DMS79 (cell line): ENCODE measurements at places on chromosomes 1 and 21.
A peak's percentile ranks its signal among the peaks of the same experiment; 100 is the strongest.

GRCh38 chr1:200488375-200489165 is 78.7 kb upstream of the ZNF281 start:
- DNase-seq = peak; percentile 35

DNA sequence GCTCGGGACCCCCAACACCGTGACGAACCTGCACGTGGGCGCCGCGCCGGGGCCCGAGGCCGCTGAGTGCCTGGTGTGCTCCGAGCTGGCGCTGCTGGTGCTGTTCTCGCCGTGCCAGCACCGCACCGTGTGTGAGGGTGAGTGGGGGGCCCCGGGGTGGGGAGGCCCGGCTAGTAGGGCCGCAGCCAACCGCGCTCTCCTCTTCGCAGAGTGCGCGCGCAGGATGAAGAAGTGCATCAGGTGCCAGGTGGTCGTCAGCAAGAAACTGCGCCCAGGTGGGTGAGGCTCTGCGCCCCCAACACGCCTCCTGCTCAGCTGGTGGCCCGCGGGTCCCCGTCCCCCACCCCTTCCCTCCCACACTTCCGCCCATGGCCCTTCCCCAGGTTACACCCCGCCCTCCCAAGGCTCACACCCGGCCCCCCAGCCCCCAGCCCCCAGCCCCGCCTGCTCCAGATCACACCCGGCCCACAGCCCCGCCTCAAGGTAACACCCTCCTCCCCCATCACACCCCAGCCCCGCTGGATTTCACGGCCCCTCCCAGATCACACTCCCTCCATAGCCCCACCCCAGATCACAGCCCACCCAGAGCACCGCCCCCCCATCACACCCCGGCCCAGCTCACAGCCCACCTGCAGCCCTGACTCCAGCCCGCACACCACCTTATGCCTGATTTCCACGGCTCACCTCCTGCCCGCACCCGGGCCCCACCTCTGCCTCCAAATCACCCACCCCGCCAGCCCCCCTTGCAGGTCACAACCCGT is 2.4 kb upstream of the MMP23B start:
- DNase-seq = no peak

DNA sequence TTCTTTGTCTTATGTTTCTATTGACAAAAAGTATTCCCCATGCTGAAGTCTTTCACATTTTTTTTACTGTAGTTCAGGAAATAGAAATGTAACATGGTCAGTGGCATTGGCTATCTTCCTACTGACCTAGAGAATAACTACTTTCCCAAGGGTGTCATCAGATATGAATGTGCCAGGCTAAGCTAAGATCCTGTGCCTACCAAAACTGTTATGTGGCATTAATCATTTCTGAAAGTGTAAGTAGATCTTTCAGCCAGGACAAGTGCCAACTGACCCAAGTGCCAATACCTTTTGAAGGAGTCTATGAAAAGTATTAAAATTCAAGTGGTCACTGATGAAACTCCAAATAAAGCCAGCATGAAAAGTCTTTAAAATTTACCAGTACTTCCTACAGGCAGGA is 165.3 kb downstream of the TNFSF18 start:
- no peak for DNase-seq

DNA sequence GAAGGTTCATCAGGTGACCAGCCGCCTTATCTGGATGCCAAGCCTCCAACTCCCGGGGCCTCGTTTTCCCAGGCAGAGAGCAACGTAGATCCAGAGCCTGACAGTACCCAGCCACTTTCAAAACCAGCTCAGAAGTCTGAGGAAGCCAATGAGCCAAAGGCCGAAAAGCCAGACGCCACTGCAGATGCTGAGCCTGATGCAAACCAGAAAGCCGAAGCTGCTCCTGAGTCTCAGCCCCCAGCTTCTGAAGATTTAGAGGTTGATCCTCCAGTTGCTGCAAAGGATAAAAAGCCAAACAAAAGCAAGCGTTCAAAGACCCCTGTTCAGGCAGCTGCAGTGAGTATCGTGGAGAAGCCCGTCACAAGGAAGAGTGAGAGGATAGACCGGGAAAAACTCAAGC is 44.5 kb downstream of the ZBTB17 start:
- DNase-seq = no peak

DNA sequence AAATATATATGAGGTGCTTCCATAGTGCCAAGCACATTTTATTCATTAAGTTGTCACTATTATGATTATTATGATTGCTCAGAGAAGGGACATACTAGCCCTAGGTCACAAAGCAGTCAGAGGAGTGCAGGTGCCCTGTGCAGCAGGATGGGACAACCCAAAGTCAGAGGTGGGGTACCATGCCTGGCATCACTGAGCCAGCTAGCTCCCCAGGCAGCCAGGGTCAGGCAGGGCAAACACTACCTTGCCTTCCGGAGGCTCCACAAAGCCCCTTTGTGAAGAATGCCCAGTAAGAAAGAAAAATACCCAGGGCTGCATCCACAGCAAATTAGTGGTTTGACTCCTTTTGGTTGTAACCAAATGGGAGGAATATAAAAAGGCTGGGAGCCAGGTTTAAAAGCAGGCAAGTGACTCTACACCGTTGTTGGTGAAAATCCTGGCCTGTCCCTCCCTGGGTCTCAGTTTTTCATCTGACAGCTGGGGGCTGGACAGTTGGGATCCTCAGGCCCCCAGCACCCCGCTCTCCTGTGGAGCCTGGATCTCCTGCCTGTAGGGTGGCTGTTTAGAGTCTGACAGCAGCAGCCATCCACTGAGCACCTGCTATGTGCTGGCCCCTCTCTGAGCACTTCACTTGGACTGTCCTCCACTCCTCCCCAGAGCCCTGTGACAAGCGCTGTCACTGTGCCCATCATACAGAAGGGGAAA is 98.8 kb downstream of the GLIS1 start:
- no peak for DNase-seq

DNA sequence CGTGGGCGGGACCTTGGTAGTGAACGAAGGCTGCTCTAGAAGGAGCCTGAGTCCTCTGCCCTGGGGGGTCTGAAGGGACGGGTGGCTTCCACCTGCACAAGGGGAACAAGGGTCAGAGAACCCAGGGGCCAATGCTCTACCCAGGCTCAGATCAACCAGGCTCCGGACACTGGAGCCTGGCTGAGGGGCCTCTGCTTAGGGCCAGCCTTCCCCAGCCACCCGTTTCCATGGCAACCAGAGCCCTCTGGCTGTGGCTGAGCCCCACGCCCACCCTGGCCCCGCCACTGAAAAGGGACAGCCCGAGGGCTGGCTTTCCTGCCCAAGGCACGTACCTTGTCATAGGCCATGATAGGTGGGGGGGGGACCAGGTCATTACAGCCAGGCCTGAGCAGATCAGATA is 724.6 kb downstream of the PTPRU start:
- no peak for DNase-seq

- DNase-seq = no peak
Observed at GRCh38 chr1:224266915-224267856, 62.8 kb downstream of the NVL start.

DNA sequence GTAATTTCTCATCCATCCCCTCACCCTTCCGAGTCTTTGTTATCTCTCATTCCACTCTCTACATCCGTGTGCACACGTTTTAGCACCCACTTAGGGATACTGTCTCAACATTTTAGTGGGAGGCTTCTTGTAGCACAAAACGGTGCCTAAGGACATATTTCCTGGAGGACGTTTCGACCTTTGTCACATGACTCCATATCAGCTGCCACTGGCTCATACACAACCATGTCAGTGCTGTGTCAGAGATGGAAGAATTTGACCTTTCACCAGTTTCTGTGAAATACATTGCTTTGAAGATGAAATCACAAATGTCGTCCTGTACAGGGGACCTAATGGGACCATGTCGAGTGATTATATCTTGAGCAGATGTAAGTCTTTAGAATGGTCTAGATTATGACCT is 15.6 kb downstream of the B3GALT5 start:
- DNase-seq = no peak

GRCh38 chr1:235317168-235317567 is 10.8 kb downstream of the ARID4B start:
- no peak for DNase-seq

DNA sequence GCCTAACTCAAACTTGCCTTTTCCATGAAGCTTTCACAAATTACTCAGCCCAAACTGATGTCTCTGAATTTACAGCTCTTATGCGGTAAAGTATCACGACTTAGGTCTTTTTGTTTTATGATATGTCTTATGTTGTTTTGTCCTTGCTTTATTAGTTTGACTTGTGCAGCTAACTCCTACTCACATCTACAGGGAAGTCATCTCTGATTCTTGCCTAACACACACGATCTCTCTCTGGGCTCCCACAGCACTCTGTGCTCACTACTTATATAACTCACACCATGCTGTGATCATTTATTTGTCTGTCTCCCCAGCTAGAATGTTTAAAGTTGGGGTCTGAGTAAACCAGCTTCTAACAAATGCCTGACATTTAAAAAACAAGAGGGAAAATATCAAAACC is 9.3 kb upstream of the PI4KB start:
- DNase-seq = no peak

GRCh38 chr1:60051191-60051590 is 22.4 kb downstream of the C1orf87 start:
- DNase-seq = no peak

DNA sequence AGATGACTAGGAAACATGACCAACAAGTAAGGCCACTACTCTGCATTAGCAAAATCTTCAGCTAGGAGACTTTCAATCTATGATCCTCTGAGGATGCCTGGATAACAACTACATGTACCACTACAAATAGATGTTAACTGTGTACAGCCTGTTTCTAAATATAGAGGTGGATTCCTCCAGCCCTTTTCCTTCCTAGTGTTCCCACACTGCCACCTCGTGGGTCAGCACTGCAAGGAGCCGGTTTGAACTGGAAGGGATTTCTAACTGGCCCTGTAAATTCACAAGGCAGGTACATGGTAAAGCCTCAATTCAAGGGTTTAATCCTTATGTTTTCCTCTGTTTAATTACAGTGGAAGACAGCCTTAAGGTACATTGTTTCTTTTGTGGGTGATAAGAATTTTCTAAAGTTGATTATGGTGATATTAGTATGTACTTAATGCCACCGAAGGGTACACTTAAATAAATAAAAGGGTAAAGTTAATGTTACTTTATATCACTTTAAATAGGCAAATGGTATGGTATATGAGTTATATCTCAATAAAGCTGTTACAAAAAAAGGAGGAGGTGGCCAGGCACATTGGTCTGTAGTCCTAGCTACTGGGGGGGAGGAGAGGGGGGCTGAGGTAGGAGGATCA is 14.4 kb downstream of the SMYD3 start:
- DNase-seq = peak; percentile 65

- DNase-seq = no peak
Observed at GRCh38 chr1:18013216-18013615, 94.4 kb upstream of the IGSF21 start.

GRCh38 chr21:28771790-28772501 is 220.7 kb downstream of the LTN1 start:
- no peak for DNase-seq

DNA sequence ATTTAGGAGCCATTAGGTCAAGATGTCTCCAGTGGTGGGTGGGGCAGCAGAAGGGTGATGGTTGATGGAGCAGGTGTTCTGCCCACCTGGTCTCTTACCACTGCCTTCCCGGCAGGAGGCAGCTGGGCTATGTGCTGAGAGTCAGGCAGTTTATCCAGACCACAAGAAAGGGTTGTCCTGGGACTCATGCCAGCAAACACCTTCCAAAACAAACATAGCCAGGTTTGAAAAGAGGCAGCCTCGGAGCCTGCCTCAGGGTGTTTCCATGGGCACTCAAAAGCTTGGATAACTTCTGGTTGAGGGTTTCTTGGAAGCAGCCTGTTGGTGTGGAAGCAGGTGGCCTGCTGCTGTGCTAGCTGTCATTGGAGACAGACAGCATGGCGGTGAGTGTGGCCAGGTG is 187.2 kb downstream of the PCP4 start:
- DNase-seq = peak; percentile 100

- DNase-seq = no peak
Observed at GRCh38 chr1:229323885-229324553, 18.8 kb downstream of the CCSAP start.

DNA sequence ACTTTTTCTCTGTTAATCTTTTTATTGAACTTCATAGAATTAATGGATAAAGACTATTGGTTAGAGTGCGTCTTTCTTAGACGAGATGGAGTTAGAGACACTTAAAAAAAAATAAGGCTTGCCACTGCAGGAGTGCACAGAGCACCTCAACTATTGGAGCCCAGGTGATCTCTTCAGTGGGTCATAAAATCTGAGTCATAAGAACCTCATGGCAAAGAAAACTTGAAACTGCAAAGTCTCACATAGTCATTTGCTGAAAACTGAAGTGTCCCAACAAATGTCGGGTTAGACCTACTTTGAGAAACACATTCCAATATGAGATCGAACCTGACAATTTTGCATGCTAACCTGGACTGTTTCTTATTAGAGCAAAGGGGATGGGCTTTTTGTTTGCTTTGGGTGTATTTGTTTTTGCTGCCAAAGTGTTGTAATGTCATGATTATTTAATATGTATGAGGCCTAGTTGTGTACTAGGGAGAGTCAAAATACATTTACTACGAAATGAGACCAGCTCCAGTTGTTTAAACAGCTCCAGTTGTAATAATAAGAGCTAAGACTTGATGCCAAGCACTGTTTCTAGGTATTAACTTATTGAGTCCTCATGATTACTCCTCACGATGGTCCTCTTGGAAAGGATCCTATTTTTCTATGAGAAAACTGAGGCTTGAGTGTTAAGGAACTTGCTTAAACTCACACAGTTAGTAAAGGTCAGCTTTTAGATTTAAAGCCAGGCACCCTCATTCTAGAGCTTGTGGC is 65.1 kb downstream of the DDR2 start:
- no peak for DNase-seq

- DNase-seq = no peak
Observed at GRCh38 chr21:46316708-46317324, 6.9 kb downstream of the C21orf58 start.
